ENCODE measurements at places on chromosomes 5 and 9.

DNA sequence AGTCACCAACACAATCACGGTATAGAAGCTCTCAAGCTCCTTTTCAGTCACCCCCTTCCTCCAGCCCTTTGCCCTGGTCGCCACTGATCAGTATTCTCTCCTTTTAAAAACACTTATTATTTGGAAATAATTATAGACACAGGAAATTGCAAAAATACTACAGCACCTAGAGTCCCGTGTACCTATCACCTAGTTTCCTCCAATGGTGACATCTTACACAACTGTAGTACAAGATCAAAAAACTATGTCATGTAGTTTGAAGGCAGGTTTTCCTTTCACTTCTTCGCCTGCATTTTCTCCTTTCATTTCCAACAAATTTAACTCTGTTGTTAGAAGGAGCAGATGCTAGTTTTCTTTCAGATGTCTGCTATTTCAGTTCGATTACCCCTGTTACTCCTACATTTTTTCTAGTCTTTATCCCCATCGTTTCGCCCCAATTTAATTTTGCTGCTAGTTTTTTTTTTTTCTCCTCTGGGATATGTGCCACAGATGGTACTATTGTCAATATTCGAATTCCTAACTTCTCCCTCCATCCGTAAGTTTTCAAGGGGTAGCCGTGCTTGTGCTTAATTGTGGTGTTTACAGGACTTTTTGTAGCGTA is 612 bp upstream of the ATG10 start:
- peak; percentile 35 for DNase-seq

- no peak for DNase-seq
Measured at GRCh38 chr5:16983022-16983639, 47.0 kb upstream of the MYO10 start.

GRCh38 chr5:54643685-54644106 is 126.1 kb downstream of the SNX18 start:
- no peak for DNase-seq

DNA sequence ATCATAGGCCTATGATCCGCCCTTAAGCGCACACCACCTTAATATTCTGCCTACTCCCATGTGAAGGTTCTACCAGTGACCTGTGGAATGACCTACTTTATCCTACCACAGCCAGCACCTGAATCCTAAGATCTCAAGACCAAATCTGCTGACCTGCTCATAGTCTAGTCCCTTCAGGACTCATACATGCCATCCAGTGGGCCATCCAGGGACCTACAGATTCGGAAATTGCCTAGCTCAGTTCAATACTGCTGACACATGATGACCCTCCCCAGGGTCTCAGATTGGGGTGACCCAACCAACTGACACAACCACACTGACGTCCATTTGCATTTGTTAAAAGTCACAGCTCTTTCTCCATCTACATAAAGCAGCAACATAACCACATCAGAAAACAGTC is 443.8 kb upstream of the ST8SIA4 start:
- DNase-seq = no peak

- DNase-seq = no peak
Measured at GRCh38 chr5:26757941-26758340, 280.4 kb downstream of the CDH9 start.

GRCh38 chr5:96157841-96158291 is 196.2 kb upstream of the ELL2 start:
- no peak for DNase-seq

DNA sequence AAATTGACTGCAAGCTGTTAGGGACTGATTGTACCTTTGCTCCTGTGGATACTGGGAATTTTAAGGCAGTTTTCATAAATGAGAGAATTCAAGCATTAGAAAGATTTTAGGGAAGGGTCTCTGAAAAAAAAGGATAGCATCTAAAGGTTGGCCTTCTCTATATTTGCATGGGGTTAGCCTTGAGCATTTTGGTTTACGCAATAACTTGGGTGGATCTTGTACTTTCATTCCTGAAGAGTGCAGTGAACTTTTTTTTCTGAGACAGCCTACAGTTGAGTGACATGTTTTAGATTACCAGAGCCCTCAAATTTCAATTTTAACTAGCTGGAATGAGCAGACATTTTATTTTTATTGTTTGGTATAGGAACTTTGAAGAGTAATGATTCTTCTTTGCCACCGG is 91.6 kb upstream of the NR3C1 start:
- DNase-seq = no peak

GRCh38 chr5:168317096-168317520 is 25.7 kb downstream of the WWC1 start:
- DNase-seq = no peak

- no peak for DNase-seq
Measured at GRCh38 chr5:176769911-176770310, 40.4 kb upstream of the UNC5A start.

DNA sequence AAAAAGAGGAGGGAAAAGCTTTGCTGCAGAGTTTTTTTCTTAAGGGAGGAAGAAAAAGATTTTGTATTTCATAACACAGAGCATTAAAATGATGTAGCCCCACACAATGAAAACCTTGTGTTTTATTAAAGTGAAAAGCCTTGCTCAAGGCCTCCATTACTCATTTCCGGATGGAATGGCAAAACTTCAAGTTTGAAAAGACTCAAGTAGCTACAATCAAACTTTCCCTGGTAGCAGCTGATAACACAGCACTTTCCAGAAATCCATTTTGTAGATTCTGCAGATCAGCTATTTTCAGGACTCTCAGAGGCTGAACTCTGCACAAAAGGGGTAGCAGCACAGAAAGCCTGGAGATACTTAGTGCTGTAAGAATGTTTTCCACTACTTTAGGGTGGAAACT is 374.8 kb downstream of the NFIB start:
- DNase-seq = no peak
